ENCODE measurements at places on chromosomes 2 and 18. TPM values are rescaled to one million over a fixed set of nuclear protein-coding genes. Genes with fewer than 3 reads are reported as not detected.

- H3K27me3 ChIP-seq, result peaks cover 3% of the 10 kb centered on the region
- peaks cover 5% of the 10 kb centered on the region for H3K36me3 ChIP-seq
- H3K4me3 ChIP-seq, result no peak overlapping the region
- peaks cover 22% of the 10 kb centered on the region for H3K4me1 ChIP-seq
- no peak overlapping the region for H3K27ac ChIP-seq
- no peak for DNase-seq
Observed at GRCh38 chr2:99709229-99709628, 219.4 kb upstream of the REV1 start.

GRCh38 chr2:215503381-215503780 lies 67.5 kb upstream of the FN1 start:
- no peaks in the 10 kb centered on the region for H3K27me3 ChIP-seq
- H3K36me3 ChIP-seq, result peaks cover 6% of the 10 kb centered on the region
- no peak overlapping the region for H3K4me3 ChIP-seq
- no peak for DNase-seq

DNA sequence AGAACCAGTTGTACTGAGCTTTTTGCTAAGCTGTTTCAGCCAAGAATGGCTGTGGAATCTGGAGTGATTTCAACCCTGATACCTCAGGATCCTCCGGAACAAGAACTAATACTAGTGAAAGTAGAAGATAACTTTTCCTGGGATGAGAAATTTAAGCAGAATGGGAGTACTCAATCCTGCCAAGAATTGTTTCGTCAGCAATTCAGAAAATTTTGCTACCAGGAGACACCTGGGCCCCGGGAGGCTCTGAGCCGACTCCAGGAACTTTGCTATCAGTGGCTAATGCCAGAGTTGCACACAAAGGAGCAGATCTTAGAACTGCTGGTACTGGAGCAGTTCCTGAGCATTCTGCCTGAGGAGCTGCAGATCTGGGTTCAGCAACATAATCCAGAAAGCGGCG lies 1.6 kb downstream of the ZNF397 start:
- H3K4me1 ChIP-seq, result no peaks in the 10 kb centered on the region
- H3K36me3 ChIP-seq, result peaks cover 54% of the 10 kb centered on the region
- no peaks in the 10 kb centered on the region for H3K27me3 ChIP-seq

Gene LRRC30
- not detected for total RNA-seq

GRCh38 chr2:197946562-197946961 lies 142.2 kb downstream of the PLCL1 start:
- no peaks in the 10 kb centered on the region for H3K36me3 ChIP-seq
- no peak overlapping the region for H3K27ac ChIP-seq
- H3K4me3 ChIP-seq, result no peak overlapping the region
- H3K4me1 ChIP-seq, result no peaks in the 10 kb centered on the region

GRCh38 chr2:45272549-45273265 lies 263.5 kb upstream of the SIX2 start:
- H3K4me3 ChIP-seq, result no peak overlapping the region
- no peak overlapping the region for H3K27ac ChIP-seq
- H3K27me3 ChIP-seq, result peaks cover 20% of the 10 kb centered on the region
- DNase-seq, result no peak
- no peaks in the 10 kb centered on the region for H3K36me3 ChIP-seq
- peaks cover 10% of the 10 kb centered on the region for H3K4me1 ChIP-seq

Gene THSD7B
- not detected for total RNA-seq

DNA sequence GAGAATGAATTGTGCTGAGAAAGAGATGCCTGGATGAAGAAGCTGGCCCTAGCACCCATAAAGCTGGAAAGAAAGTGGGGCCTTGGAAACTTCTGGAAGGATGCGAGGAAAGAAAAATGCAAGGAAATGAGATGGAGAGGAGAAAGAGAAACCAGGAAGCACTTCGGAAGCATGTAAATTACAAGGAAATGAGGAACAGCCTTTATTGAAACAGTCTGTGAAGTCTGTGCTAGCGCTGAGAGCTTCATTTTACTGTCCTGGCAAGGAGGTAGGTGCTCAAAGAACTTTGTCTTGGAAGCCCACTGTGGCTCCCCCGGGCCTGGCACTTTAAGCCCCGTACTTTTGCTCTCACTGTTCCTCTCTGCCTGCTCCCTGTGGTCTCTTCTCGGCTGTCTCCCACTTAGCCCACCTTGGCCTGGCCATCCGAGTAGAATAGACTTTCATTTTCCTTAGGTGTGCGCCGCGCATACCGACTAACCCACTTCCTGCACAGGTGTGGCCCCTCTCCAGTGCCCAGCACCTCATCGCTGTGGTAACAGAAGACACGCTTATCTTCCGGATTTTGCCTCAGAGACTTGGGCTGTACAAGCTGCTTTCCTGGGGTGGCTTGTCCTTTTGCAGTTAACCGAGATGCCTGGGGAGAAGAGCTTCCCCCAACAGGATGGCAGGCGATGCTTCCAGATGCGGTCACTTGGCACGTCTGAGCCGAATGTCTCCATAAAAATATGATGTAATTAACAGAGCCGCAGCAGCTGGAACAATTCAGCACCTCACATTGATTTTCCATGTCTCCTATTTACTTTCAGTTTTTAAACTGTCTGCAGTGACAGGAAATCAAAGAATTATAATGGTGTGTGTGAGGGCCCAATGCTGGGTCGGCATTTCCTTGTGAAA lies 199.6 kb downstream of the HRH4 start:
- peak overlapping the region; percentile 29 for H3K4me3 ChIP-seq
- DNase-seq, result no peak
- no peak overlapping the region for H3K27ac ChIP-seq
- H3K27me3 ChIP-seq, result peaks cover 10% of the 10 kb centered on the region
- no peaks in the 10 kb centered on the region for H3K4me1 ChIP-seq

- H3K4me1 ChIP-seq, result peaks cover 59% of the 10 kb centered on the region
- no peak overlapping the region for H3K4me3 ChIP-seq
- peak overlapping the region; percentile 36 for H3K27ac ChIP-seq
Observed at GRCh38 chr18:27839141-27839540, 337.8 kb downstream of the CDH2 start.

Gene SEPTIN2
- 434 TPM for total RNA-seq

GRCh38 chr2:117979911-117980701 lies 33.8 kb downstream of the CCDC93 start:
- peak; percentile 73 for DNase-seq
- H3K36me3 ChIP-seq, result peaks cover 25% of the 10 kb centered on the region
- H3K27me3 ChIP-seq, result peaks cover under 1% of the 10 kb centered on the region
- H3K4me3 ChIP-seq, result peak overlapping the region; percentile 56
- peaks cover 92% of the 10 kb centered on the region for H3K4me1 ChIP-seq

Gene VWC2L
- total RNA-seq, result not detected

- peak; percentile 85 for DNase-seq
- peak overlapping the region; percentile 53 for H3K4me3 ChIP-seq
- no peaks in the 10 kb centered on the region for H3K36me3 ChIP-seq
Observed at GRCh38 chr18:54822872-54823845, 5.1 kb upstream of the RAB27B start.

- no peaks in the 10 kb centered on the region for H3K36me3 ChIP-seq
- H3K4me3 ChIP-seq, result no peak overlapping the region
- H3K4me1 ChIP-seq, result no peaks in the 10 kb centered on the region
- H3K27me3 ChIP-seq, result no peaks in the 10 kb centered on the region
Observed at GRCh38 chr2:625415-626333, 51.5 kb downstream of the TMEM18 start.

Gene HOXD11
- 8.1 TPM for total RNA-seq

Gene FTCDNL1
- 0.64 TPM for total RNA-seq

DNA sequence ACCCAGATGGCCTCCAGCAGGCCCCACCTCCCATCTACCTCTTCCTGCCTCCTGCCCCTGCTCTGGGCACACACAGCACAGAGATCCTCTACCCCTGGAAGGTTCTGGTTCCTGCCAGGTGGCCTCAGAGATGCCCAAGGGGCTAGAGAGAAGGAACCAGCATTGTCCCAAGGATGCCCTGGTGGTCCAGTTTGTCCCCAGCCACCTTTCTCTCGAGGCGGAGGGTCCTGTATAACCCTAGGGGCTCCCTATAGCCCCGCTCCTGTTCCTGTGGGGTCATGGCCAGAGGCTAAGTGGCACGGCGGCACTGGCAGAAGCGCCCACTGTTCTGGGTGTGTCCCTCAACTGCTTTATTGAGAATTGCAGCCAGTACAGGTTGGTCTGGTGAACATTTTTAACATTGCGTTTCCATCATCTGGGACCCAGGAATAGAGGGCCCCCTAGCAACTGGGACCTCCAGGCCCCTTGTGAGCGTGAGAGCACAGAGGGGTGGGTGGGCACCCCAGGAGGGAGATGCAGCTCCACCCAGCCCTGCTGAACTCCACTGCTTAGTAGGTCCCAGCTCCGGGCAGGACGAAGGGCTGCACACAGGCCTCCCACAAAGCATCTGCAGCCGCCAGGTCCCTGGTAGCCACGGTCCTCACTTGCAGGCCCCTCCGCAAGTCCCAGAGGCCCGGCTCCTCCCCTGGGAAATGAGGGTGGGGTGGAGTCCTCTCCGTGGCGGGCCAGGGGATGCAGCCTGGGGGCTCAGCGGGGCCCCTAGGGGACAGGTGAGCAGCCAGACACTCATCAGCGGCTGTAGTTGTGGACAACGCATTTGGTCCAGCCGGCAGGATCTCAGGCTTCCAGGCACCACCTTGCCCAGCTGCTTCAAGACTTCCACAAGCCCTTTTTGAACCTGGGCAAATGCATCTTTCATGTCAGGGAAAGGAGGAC lies 33.1 kb downstream of the GPC1 start:
- no peak overlapping the region for H3K27ac ChIP-seq
- H3K27me3 ChIP-seq, result peaks cover 20% of the 10 kb centered on the region
- DNase-seq, result no peak
- H3K36me3 ChIP-seq, result peaks cover 15% of the 10 kb centered on the region

Gene PID1
- 7.0 TPM for total RNA-seq
